Temporal lobe (tissue), 4 donors: ENCODE measurements at places on chromosomes 12 and 14. TPM values are rescaled to one million over a fixed set of nuclear protein-coding genes. Genes with fewer than 3 reads are reported as not detected.

GDF3 gene
- not detected for total RNA-seq

KRT79 gene
- total RNA-seq = not detected

ANG gene
- total RNA-seq = 1.2 TPM

LRRC10 gene
- total RNA-seq = not detected

LRP1-AS gene
- total RNA-seq = not detected

TAS2R20 gene
- total RNA-seq = 7.4 TPM

HOXC4 gene
- total RNA-seq = not detected

IRAK3 gene
- 5.4 TPM for total RNA-seq
